ENCODE measurements at places on chromosomes 6 and 20. TPM values are rescaled to one million over a fixed set of nuclear protein-coding genes. Genes with fewer than 3 reads are reported as not detected.

DNA sequence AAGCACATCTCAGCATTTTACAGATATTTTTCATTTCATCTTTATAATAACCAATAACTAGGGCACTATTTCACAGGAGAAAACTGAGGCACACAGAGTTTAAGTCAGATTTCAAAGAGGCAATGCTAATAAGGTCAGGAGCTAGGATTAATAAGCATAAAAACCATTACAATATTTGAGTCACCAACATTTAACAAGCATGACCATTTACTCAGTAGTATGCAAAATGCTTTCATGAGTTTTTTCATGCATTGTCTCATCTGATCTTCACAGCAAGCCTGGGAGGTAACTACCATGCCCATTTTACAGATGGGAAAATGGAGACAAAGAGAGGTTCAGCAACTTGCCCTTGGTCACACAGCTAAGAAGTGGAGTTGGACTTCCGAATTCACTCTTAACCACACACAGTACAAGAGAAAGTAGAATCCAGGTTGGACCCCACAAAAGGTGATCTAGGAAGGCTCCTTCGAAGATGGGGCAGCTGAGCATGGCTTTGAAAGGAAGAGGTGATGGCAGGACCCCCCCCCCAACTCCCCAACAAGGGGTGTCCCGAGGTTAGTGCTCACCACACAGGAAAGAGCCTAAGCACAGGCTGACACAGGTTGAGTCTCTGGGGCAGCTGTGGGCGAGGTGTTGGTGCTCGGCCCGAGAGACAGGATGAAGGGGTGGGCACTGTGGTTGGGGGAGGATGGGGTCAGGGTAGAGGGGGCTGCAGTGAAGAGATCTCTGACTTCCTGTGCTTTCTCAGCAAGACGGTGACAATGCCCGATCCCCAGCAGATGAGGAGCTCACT, 108.8 kb downstream of the PREX1 start:
- no peak for DNase-seq

GRCh38 chr6:110532431-110532830, 56.0 kb upstream of the SLC22A16 start:
- DNase-seq, result no peak

- no peak for DNase-seq
These were observed 69.3 kb upstream of the EYS start for GRCh38 chr6:65776332-65776731.

Gene TGM6
- not detected for polyA plus RNA-seq

Gene CLPSL1
- polyA plus RNA-seq, result 0.60 TPM
